NCI-H2029 treated with DMSO at 0.1 percent for 48 hours (cell line): ENCODE measurements at places on chromosomes 1 and 21.
A peak's percentile ranks its signal among the peaks of the same experiment; 100 is the strongest.

GRCh38 chr1:65259816-65260215 is 49.5 kb upstream of the DNAJC6 start:
- no peak for DNase-seq

GRCh38 chr1:231311720-231312431 is 25.8 kb downstream of the EXOC8 start:
- no peak for DNase-seq

DNA sequence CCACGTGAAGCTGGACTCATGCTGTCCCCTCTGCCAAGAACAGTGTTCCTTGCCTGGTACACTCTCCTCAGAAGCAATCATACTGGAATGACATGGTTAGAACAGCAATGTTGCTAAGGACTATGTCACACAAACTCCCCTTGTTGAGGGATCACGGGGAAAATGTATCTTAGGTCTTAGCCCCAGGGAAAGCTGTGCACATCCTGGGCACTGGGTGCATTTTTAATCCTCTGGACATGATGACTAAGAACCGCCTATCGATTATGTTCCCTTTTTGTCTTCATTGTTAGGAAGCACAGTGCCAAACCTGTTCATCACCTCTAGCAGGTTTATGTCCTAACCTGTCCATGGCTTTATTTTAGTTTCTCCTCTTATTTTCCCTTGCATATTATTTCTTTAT is 115.1 kb downstream of the HIVEP3 start:
- no peak for DNase-seq

GRCh38 chr1:174839211-174839610 is 160.5 kb upstream of the CACYBP start:
- no peak for DNase-seq

DNA sequence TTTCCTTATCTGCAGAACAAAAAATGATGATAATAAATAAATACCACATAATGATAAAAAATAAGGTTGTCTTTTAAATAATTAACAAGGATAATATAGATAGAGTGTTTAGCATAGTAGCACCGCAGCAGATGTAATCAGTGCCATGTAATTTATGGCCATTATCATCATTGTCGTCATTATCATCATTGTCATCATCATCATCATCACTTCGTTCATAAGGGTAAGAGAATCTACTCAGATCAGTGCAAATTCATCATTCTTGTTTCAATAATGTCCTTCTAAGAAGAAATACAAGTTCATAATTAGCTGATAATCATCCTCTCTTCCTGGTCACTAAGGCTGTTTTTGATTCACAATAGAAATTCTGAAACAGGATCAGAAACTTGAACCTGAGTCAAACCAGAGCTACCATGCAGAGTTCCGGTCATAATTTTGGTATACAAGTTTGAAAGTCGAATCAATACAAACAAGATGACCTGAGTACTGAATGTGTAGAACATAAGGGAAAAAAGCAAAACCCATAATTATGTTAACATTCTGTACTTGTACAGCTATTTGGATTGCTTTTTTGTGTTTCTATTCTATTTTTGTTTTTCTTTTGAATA is 172.0 kb downstream of the LRRC40 start:
- DNase-seq, result no peak

- no peak for DNase-seq
Measured at GRCh38 chr1:162899422-162900146, 38.6 kb upstream of the CCDC190 start.

GRCh38 chr21:34113842-34114241 is 40.5 kb downstream of the MRPS6 start:
- peak; percentile 41 for DNase-seq

DNA sequence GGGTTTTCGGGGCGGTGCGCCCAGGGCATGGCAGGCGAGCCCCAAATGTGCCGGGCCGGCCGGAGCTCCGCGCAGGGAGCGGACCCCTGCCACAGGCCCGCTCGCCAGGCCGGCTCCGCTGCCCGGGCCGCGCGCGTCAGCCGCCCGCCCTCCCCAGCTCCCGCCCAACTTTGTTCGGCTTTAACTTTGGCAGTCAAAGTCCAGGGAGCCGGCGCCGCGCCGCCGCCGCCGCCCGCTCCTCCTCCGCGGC is 488 bp downstream of the SLC35D1 start:
- DNase-seq, result no peak

- DNase-seq, result no peak
Measured at GRCh38 chr1:53699981-53700380, 39.0 kb downstream of the GLIS1 start.

- DNase-seq, result no peak
Measured at GRCh38 chr1:164902491-164902890, 343.5 kb downstream of the PBX1 start.

DNA sequence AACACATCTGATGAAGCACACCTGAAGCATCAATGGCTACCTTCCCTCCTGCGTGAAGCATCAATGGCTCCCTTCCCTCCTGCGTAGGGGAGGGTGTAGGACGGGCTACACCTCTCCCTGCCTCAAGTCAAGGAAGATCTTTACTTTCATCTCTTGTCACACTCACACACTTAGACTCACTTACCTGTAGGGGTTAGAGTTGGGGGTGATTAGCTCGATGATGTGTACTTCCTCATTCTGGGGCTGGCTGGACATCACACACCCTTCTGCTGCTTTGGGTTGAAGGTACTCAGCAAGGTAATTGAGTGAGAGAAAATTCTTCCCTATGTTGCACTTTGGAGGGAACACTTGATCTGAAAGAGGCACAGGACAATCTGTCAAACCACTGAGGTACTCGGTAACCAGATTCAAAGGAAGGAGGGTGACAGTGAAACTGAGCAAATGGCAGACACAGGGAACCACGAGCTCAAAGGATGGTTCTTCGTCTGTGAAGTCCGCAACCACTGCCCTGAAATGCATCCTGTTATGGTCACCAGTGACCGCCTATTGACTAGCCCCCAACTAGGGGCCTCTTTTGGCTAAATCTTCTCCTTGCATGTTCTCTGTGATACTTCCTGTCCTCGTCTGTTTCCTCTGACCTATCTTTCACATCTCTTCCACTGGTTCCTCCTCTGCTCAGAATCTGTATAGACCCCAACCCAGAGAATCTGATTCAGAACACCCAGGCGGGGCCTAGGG is 156.2 kb downstream of the TGFBR3 start:
- no peak for DNase-seq

GRCh38 chr1:169538998-169539871 is 47.0 kb downstream of the F5 start:
- no peak for DNase-seq

DNA sequence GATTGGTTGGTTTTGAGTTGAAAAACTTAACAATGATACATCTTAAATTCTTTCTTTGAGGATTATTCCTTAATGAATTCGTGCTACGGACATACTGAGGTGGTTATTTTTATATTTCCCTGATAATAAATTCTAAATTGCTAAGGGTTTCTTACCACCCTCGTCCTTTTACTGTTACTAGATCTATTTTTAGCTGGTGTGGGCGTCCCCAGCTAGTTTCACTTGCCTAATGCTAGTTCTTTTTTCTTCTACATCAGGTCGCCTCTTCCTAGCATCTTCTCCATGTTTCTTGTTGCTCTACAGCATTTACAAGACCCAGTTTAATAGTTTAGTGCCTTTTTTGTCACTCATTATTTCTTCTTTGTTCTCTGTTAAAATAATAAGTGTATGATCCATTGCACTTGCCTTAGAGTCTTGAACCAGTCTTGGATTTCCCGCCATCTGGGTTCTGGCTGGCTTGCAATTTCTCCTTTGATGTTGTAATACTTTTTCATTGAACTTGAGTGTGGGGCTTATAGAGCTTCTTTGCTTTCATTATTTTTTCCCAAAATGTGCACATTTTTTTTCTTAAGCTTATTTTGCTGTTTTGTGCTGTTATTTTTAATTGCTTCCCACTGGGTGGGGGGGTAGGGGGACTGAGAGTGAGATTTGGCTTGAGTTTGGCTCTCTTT is 677 bp upstream of the HSD11B1 start:
- DNase-seq, result no peak

- DNase-seq, result no peak
Measured at GRCh38 chr1:29575826-29576225, 339.5 kb downstream of the PTPRU start.

GRCh38 chr21:38027901-38028498 is 111.7 kb upstream of the KCNJ6 start:
- DNase-seq, result no peak

DNA sequence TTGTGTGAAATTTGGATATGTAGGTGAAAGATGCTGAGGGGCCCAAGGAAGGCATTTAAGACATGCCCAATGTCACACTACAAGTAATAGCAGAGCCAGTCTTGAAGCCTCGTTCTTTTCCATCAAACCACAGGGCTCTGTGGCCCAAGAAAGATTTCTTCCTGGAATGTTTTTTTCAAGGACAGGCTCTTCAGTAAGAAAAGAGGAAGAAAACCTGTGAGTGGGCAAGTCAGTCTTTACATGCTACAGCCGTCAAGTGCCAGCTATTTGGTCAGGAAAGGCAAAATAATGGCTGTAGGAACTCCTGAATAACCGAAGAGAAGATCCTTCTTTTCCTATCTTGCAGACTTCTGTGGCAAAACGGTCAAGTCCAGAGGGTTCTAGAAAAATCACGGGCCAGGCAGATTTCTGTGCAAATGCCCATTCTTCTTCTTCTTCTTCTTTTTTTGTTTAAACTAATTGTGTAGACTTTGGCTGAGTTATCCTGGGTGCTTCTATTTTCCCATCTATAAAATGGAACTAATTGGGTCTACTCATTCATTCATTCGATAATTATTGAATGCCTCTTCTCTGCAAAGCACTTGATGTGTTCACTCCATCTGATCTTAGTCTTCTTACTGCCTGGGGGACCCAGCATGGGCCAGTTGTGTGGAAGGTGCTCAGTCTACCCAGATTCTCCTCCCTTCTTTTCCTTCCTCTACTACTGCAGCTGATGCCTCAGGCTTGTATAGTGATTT is 1.9 kb upstream of the ID3 start:
- DNase-seq, result no peak

DNA sequence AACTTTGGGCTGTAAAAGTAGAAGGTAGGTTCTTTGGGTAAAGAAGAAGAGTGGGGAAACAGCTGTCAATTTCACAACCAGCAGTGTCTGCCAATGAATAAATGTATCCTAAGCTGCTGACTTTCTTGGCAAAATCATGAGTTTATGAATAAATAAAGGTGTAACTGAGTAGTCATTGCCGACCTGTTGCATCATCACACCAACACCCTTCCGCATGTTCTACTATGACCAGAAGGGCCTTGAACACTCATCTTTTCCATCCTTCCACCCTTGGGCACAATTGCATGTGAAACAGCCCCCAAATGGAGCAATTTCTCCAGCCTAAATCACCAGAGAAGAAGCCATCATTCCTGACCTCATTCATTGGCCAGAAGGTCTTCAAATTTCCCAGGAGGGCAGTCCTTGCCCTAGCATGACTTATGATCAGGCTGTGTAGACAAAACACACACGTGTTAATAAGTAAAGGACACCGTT is 31.2 kb upstream of the QSOX1 start:
- no peak for DNase-seq

DNA sequence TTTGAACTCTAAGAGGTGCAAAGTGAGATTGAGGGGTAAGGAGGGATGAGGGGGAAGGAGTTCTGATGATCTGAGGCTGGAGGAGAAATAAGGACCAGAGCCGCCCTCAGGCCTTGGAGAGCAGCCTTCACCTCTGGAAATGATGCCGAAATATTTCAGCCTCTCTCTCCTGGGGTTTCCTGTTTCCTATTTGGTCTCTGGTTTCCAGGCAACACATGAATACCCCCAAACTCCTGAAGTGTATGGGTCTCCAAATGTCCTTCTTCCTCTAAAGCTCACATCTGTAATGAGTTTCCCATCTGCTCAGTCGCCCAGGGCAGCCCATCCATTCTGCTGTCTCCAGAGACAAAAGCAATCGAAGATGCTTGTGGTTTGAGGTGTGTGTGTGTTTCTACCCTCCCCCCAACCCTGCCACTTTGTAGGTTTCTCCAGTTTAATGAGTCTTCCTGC is 52.0 kb upstream of the FAM20B start:
- no peak for DNase-seq

- no peak for DNase-seq
Measured at GRCh38 chr21:44920694-44921604, at the start of gene ITGB2. TSS of gene ITGB2 (minus strand) at chr21:44920899. CDS start at chr21:44910782, 10,117 bp downstream.
